ENCODE measurements at places on chromosomes 5 and 9. TPM values are rescaled to one million over a fixed set of nuclear protein-coding genes. Genes with fewer than 3 reads are reported as not detected.

DNA sequence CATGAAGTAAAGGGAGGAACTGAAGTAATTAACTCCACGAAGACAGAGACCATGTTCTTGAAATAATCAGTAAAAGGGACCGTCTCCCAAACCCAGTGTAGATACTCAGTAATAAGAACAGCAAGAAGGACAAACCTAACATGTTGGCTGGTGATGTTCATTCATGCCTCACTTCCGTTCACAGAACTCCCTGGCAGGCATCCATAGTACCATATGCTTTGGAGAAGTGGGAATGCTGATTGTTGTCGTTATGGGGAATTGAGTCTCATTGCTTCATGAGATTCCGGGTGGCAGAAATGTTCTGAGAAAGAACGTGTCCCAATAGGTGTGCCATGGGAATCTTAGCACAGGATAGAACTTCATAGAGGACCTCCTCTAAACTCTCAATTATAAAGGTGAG is 452.3 kb downstream of the ZSWIM6 start:
- DNase-seq = no peak

DNA sequence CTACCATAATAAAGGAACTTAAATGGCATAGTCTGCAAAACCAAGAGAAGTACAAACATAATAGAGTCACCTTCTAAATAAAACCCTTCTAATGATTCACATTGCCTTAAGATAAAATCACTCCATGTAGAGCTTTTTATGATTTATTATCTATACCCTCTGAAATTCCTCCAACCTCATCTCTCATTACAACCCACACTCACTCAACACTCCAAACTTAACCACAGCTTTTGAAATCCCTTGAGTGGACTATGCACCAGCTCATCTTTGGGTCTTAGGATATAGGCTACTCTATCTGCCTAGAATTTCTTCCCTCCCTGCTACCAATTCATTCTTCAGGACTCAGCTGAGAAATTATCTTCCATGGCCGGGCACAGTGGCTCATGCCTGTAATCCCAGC is 122.5 kb downstream of the CETN3 start:
- DNase-seq = no peak

GRCh38 chr5:158880483-158881001 is 219.2 kb downstream of the EBF1 start:
- DNase-seq = no peak

SLC6A3 gene
- total RNA-seq = not detected

CARD6 gene
- 24.4 TPM for total RNA-seq

STKLD1 gene
- total RNA-seq = 0.06 TPM

Measured in glomerular endothelial cell (primary cell).